Occipital lobe (tissue), 3 donors: ENCODE measurements at places on chromosomes 6 and 20. TPM values are rescaled to one million over a fixed set of nuclear protein-coding genes. Genes with fewer than 3 reads are reported as not detected.
A peak's percentile ranks its signal among the peaks of the same experiment; 100 is the strongest.

- DNase-seq: no peak
Measured at GRCh38 chr20:33648396-33649004, 13.6 kb upstream of the C20orf144 start.

DNA sequence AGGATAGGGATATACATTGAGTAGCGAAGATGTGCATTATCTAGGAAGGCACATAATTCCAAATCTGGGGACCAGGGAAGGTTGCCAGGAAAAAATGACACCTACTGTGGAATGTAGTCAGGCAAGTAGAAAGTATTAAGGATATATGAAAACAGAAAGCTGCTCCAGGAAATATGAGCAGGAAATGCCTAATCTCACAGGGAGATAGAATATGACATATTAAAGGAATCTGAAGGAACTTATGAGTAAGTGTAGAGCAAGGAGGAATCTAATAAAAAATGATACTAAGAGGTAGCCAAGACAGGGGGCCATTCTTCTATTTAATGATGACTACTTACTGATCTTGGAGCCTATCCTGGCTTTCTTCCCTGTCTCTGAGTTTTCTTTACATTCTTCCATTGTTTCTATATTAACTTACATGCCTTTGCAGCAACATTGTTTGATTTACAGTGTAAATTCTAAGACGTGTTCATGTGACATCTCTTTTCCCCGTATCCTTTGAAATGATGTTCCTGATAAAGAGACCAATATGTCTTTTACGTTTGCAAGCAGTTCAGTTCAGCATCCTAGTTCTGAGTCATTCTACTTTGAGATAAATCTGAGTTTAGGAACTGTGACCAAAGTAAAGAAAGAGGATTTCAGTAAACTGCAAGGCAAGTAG lies 58.6 kb downstream of the TINAG start:
- no peak for DNase-seq

DNA sequence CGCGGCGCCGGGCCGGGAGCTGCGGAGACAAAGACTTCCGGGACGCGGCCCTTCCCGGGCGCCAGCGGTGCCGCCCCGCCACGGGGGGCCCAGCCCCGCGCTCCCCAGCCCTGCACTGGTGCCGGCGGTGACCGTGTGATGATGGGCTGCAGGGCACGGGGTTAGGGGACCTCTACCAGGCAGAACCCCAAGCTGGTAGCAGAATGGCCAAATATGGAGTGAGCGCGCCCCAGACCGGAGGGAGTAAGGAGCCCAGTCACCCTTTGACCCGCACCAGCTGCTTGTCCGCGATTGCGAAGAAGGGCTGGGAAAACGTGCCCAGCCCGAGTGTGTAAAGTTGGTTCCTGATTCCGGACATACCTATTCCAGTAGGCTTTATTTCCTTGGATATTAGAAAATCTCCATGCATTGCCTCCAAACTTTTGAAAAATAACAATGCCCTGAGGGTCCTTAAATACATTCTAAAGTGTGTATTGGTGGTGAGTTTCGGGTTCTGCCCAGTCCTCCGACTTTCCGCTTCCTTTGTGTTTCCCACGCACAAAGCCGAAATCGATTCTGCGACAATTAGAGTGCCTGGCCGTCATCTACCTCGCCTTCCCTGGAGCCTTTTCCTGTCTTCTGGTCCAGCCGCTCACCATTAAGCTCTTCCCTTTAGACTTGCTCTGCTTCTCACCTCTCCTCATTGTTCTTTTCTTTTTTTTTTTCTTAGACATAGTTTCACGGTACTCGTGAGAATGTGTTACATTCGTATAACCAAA lies 1.1 kb downstream of the ABRACL start:
- DNase-seq: no peak

GRCh38 chr20:16608277-16608650 lies 35.0 kb upstream of the KIF16B start:
- peak; percentile 7 for DNase-seq

DNA sequence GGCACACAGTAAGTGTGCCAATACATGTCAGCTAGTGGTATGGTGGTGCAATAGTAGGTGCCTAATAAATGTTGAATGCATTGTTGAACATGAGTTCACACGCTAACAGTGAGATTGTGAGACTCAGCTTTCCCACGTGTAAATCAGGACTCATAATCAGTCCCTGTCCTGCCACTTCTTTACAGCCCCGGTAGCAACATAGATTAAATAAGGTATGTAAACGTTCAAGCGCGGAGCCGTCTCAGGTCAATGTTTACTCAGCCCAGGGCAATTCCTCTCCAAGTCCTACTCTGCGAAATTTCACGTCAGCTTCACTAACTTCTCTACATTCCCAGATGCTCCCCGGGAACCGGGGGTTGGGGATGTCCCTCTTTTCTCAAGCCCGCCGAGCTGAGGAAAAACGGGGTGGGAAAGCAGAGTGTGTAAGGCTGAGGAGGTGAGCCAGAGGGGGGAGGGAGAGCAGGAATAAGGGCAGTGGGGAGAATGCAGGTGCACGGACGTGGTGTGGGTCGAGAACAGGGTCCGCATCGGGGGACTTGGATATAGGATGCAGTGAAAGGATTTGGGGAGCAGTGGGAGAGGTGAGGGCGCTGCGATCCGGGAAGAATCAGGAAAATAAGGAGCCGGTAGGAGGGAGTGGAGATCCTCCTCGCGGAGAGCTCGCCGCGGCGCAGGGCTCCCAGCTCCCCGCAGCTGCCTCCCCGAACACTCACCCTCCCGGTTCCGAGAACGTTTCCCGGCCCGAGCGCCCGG lies 544 bp upstream of the TP53INP2 start:
- no peak for DNase-seq

GRCh38 chr6:126047648-126048047 lies 61.3 kb downstream of the TRMT11 start:
- no peak for DNase-seq

DNA sequence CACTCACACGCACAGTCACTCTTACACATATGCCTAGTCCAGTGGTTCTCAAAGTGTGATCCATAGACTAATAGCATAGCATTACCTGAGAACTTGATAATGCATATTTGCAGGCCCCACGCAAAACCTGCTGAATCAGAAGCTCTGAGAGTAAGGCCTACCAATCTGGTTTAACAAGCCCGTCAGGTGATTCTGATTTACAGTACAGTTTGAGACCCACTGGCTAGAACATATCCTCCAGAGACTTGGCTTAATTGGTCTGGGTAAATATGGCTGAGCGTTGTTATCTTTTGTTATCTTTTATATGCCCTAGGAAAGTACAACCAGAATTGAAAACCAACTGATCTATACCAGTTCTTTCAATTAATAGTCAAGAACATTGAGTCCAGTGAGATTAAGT lies 9.6 kb downstream of the TSPYL4 start:
- DNase-seq: no peak

DNA sequence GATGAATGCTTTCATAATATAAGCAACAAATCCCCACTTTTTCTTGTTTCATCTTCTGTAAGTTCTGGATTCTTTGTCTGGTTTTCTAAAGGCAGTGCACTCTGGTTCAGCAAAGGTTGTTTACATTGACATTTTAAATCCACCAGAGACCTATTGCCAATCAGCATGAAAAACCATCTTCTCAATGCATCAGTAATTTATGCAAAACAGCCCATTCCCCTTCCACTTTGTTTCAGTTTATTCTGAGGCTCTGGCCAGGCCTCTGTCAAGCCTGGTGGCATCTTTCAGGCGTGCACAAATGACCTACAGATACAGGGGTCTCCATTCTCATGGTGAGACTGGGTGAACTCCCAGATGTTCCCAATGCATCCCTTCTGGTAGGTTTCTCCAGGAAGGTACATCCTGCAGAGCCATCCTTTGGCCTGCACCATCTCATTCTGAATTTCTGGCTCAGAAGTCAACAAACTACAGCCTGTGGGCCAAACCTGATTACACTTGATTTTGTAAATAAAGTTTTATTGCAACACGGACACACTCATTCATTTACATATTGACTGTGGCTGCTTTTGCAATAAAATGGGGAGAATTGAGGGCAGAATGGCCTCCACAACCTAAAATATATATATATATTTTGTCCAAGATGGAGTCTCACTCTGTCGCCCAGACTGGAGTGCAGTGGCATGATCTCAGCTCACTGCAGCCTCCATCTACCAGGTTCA lies 405.4 kb downstream of the PREX1 start:
- DNase-seq: no peak

- DNase-seq: no peak
Measured at GRCh38 chr6:36120979-36121786, 9.1 kb upstream of the MAPK13 start.

GRCh38 chr6:53894091-53894490 lies 99.3 kb downstream of the LRRC1 start:
- DNase-seq: peak; percentile 10

Gene RAET1G
- not detected for total RNA-seq

Gene GRIK2
- 82.7 TPM for total RNA-seq

- no peak for DNase-seq
Measured at GRCh38 chr20:6692566-6693173, 74.8 kb upstream of the BMP2 start.

Gene WFDC10B
- total RNA-seq: not detected

Gene SRSF12
- total RNA-seq: 34.9 TPM

GRCh38 chr6:107668743-107669474 lies 155.2 kb downstream of the SCML4 start:
- DNase-seq: no peak

DNA sequence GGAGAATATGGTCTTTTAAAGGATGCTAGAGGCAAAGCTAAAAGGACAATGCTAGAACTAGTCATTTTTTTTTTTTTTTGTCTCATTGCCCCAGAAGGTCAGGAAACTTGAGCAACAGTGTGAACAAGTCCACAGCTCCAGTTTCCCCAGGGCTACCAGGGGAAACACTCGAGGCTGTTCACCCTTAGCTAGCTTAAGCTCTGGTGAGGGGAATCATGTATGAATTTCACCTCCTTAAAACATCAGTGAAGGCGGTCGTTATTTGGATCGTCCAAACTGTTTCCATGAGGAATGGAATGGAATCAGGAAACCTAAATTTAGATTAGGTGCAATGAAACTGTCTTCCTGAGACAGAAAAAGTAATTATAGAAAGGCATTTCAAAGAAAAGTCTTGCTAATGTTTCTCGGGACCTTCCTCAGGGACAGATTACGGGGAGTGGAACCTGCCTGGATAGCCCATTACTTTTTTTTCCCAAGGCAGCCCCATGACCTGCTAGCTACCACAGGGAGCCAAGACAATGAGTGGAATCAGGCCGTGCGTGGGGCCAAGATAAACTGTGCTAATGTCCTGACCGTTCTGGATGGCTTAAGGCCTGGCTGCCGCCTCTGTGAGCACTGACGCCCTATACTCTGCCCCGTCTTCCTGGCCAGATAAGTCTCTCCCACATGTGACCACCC lies 164.8 kb upstream of the SGK1 start:
- no peak for DNase-seq

Gene TNXB
- total RNA-seq: 2.5 TPM

Gene PTCRA
- not detected for total RNA-seq

Gene SMOC2
- 1.2 TPM for total RNA-seq

DNA sequence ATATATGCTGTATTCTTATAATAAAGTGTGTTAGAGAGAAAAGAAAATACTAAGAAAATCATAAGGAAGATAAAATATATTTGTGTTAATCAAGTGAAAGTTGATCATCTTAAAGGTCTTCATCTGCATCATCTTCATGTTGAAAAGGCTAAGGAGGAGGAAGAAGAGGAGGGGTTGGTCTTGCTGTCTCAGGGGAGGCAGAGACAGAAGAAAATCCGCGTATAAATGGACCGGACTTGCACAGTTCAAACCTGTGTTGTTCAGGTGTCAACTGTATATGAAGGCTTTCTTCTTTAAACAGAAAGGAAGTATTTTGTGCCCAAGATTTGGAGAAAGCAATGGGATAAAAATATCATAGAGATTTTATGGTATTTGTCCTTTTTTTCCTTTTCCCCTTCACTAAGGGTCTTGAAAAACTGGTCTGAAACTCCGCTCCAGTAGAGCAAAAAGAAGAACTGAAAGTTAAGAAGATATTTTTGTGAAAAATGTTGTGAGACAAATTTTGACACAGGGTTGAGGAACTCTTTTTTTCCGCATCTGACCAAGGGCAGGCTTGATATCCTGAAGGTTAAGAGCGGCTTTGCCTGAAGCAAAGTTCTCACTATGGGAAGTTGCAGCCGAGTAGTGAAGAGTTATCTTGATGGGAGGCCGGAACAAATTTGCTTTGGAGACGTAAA lies 350.7 kb downstream of the LAMA2 start:
- DNase-seq: no peak

- DNase-seq: no peak
Measured at GRCh38 chr20:13342469-13343242, 121.6 kb downstream of the ISM1 start.

- DNase-seq: no peak
Measured at GRCh38 chr6:17476511-17476910, 83.1 kb downstream of the CAP2 start.

Gene TMC2
- 1.7 TPM for total RNA-seq

GRCh38 chr6:131023834-131024504 lies 39.1 kb downstream of the EPB41L2 start:
- no peak for DNase-seq

- DNase-seq: no peak
Measured at GRCh38 chr20:44643596-44644229, 7.8 kb downstream of the ADA start.

Gene KIAA0408
- total RNA-seq: 116 TPM

Gene SERINC1
- total RNA-seq: 735 TPM

DNA sequence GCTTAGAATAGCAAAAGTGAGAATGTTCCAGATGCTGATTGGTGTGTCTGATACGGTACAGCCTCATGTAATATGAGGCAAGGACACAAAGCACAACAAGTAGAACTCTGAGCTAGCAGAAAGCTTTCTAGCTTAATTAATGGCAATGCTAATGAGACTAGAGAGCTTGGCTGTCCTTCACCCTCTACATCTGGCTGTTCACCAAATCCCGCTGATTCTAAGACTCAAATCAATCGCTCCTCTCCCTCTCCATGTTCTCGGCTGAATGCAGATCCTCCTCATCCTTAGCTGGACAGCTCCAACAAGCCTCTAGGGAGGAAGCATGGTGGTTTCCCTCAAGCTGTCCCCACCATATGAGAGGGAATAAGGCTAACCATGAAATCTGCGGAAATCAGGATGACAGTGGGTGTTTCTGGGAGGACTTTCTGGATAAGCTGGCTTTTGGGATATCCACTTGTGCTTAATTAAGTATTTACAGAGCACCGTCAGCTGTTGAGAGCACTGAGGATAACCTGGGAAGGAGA lies 128.9 kb downstream of the FOXC1 start:
- no peak for DNase-seq

DNA sequence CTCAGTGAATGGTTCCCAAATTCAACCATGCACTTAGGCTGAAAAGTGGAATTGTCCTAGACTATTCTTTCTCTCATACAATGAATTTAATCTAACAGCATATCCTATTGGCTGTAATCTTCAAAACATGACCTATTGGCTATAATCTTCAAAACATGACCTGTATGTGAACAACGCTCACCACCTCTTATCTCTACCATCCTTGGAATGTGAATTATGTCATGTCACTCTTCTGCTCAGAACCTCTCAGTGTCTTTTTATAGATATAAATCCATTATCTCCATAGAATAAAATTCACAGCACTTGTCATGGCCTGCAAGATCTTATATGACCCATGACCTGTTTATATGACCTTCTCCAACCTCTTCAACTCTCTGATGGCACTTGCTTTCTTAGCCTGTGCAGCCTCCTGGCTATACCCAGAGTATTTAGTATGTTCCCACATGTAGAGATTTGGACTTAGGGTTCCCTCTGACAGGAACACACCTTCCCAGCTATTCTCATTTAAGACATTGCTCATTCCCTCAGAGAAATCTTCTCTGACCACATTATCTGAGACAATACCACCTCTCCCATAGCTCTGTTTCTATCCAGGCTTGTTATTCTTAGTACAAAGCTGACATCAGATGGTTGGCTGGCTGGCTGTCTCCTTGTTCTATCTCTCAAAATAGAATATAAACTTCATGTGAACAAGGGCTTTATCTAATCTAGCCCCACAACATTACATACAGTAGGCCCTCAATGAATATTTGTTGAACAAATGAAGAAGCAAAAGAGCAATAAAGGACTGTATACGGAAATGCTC lies 275.0 kb upstream of the PREP start:
- no peak for DNase-seq

Gene MYBL2
- total RNA-seq: 0.47 TPM
